CD4-positive, alpha-beta T cell treated with Interleukin-2 at 100 ng/mL for 4 hours (primary cell): ENCODE measurements at places on chromosomes 7 and 10.

- no peak for DNase-seq
Observed at GRCh38 chr10:51815723-51816122, 116.3 kb upstream of the CSTF2T start.

GRCh38 chr10:67259319-67259929, 333.6 kb downstream of the LRRTM3 start:
- DNase-seq: no peak

DNA sequence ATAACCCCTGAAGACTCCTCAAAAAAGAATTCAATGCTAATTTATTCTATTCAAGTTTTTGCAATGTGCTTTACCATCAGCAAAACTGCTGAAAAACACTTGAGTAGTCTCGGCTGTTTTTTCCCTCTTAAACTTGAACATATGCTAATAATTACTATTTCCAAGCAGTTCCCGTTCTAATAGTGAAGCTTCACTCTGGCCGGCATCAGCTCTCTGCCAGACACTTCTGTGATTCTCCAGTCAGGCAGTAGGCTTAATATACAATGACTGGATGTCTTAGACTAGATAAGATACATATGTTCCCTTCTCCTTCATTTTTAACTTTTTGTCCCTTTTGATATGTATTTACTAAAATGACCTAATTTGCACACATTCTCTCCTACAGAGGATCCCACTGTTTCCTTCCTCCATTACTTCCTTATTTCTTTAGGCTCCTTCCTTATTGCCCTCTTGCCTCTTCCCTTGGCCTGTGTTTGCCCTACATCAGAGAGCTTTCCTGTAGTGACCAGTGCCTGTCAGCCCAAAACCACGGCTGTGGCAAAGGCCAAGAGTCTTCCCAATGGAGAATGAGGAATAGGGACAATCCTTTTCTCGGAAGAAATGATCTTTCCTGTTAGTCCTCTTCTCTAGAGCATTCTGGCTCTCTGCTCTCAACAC, 23.5 kb downstream of the HEPACAM2 start:
- DNase-seq: no peak

- DNase-seq: no peak
Observed at GRCh38 chr7:101669307-101669706, 40.2 kb upstream of the MYL10 start.

GRCh38 chr10:25159591-25159990, 15.2 kb upstream of the GPR158 start:
- no peak for DNase-seq

GRCh38 chr7:82183634-82184033, 259.9 kb downstream of the CACNA2D1 start:
- DNase-seq: no peak

DNA sequence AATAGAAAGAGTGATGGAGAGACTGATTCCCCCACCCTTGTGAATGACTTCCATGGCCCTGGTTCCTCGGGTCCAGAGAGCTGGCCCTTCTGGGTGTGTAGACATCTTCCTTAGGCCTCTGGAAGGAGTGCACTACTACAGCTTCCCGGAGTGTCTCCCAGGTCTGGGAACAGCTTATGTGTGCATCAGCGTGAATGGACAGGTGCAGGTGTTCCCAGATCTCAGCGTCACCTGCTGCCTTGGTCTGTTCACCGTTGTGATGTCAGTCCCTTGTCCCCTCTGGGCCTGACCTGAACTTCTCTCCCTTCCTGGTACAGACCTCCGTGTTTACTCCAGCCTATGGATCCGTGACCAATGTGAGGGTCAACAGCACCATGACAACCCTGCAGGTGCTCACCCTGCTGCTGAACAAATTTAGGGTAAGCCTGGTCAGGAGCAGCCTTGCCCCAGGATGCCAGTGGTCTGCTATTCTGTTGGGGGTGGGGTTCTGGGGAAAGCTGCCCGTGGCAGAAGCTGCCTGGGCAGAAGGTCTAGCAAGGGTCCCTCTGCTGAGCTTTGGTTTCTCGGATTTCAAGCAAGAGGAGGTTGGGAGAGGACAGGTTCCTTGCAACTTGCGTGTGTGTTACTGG, 10.5 kb upstream of the DEPP1 start:
- DNase-seq: no peak

DNA sequence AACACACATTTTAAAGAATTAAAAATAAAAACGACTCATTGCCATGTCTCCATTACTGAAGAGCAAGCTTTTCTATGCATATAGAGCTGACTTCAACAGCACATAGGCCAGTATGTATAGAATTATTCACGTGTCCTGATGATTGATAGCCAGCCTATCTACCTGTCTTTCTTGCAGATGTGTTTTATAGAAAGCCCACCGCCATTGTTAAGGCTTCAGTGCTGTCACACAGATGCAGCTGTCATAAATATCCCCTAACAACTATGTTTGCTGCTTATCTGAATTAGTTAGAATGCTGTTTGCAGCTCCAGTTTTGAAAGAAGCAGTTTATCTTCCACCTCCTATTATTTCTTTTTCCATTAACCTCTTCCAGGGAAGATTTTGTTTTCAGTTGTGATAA, 235.9 kb downstream of the SLC25A13 start:
- DNase-seq: no peak

GRCh38 chr10:131676800-131677421, 223.9 kb upstream of the PPP2R2D start:
- no peak for DNase-seq

DNA sequence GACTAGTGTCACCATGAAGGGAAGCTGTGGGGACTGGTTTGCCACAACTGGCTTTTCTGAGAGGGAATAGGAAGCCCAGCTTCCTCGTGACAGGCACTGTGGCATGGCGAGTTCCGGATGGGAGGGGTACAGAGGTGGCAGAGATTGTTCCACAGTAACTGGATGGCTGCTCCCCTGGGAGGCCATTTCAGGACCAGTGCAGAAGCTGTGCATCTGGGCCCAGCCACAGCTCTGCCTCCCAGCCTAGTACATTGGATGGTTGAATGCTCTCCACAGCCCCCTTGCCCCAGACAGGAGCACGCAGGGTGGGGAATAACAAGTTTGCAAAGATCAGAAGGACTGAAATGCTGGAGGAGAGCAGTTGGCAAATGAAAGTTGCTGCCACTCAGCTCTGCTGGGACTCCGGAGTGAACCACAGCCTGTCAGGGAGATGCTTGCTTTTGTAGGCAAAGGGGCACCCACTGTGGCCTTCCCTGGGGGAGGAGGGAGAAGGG, 51.8 kb downstream of the GSDME start:
- DNase-seq: no peak
